Forelimb muscle (tissue), 1 donor: ENCODE measurements at places on chromosomes 2 and 18. TPM values are rescaled to one million over a fixed set of nuclear protein-coding genes. Genes with fewer than 3 reads are reported as not detected.

DNA sequence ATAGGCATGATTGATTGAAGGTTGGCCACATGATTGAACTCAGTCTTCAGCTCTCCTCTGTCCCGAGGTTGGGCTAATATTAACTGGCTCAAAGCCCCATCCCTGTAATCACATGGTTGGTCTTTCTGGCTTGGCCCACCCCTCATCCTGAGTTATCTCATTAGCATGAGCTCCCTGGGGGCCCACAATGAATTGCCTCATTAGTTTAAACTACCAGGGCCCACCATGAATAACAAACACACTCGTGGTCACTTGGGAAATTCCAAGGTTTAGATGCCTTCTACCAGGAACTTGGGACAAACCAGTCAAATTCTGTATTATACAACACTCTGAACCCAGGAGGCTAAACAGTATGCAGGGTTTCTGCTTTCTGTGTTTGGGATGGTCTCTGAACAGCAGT lies 121.7 kb upstream of the B3GNT2 start:
- DNase-seq: no peak

DNA sequence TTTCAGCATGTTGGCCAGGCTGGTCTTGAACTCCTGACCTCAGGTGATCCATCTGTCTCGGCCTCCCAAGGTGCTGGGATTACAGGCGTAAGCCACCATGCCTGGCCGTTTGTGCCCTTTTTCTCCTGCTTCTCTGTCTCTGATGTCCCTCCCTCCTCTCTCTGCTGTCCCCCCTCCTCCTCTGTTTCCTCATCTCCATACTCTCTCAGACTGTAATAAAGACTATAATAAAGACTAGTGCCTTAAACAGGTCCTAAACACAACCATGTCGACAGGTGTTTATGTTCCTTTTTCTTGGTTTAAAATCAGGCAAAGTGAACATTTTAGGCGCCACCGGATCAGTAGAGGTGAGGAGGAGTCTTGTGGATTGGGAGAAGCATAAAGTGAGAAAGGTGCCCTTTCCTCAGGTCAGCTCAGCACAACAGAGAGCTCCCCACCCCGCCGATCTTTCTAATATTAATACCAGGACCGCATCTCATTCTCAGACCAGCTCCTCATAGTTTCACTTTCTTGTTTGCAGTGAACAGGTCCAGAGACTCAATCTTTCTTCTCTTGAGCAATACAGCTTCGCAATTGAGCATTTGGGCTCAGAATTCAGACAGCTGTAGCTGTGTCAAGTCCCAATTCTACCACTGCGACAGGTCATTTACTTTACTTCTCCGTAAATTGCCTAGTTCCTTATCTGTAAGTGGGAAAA lies 23.7 kb downstream of the TIMM21 start:
- DNase-seq: no peak

GRCh38 chr2:12320027-12320734 lies 396.6 kb upstream of the TRIB2 start:
- DNase-seq: no peak

GRCh38 chr18:73778032-73778359 lies 369.6 kb downstream of the FBXO15 start:
- DNase-seq: no peak

DNA sequence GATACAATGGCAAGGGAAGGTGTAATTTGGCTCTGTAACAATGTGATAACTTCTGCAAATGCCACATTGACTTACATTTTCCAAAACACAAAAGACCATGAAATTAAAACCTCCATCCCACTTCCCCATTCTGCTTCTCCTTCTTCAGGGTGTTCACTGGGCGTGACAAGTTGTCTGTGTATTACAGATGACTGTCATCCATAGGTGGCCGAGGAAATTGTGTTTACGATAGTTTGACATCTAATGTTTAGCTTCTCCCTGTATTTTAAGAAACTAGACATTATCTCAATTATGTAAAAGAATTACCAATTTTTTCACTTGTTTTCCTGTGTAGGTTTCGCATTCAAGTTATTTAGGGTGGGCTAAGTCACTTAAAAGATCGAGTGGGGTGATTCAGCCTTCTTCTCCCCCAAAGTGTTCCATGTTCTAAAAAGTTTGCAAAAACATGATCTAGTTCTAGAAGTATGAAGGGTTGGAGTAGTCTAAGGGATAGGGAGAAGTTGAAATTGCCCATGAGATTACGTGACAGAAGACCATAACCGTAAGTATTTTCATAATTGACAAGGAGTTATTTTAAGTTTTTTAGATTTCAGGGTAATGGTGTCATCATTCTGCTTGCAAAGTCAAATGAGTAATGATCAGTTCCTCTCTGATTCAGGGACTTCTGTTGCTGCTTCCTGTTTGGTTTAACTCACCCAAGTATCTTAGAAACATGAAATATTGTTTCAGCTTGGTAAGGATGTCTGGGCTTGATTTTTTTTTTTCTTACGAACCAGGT lies 25.2 kb upstream of the CYTIP start:
- no peak for DNase-seq

GRCh38 chr2:220703279-220703678 lies 868.8 kb downstream of the EPHA4 start:
- no peak for DNase-seq

DNA sequence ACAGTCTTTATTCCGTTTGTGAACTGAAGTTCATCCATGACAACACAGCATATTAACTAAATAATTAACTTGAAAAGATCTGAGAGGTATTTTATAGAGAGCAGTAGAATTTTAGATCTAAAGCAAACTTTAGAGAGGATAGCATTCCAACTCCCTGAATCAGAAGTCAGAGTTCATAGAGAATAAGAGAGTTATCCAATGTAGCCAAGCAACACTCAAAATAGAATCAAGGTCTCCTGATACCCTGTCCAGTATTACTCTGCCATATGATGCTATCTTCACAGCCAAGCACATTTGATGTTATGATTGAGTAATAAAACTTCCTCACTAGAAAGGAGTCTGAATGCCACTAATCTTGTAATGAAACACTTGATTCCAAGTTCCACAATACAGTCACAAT lies 55.5 kb downstream of the RIT2 start:
- DNase-seq: no peak

DNA sequence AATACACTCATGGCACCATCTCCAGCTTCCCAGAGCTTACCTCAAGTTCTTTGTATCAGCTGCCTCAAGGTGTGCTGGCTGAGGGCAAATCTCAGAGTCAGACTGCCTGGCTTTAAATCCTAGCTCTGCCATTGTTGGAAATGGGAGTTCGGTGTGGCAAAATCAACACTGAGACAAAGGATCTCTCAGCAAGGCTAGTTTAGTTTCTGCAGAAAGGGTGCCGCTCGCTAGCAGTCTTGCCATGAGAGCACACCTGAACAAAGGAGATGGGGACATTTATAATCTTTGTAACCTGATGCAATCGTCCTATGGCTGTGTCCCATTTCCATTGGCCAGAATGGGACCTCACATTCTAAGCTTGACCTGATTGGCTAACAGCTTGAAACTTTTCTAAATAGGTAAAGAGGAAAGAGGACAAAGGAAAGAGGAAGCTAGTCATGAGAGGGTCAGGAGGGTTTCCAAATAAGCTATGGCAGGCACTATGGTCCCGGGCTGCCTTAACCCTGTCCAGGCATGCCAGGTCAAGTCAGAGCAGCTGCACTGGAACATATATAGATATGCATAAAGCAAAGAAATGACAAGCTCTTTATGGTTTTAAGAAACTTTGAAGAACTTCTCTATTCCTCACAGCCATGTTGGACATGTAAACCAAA lies 4.3 kb upstream of the UBE2F start:
- DNase-seq: no peak

STON1 gene
- 8.1 TPM for polyA plus RNA-seq

KIF1A gene
- 3.6 TPM for polyA plus RNA-seq

LANCL1 gene
- polyA plus RNA-seq: 52.4 TPM
